ENCODE measurements at places on chromosomes 11 and 22.

DNA sequence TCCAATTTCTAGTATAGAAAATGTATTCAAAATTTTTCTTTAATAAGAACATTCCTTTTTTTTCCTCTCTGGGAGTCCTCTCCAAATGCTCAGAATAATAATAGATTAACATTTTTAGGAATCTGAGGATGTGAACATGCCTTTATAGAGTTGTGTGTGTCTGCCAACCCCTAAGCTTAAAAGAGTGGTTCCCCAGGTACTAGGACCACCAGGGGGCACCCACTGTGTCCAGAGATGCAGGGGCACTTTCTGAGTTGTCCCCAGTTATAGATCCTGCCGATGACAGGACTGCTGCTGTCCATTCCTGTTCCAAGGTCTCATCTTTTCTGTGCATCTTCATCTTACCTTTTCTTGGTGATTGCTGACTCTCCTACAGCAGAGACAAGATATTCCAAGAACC is 27.0 kb upstream of the MICAL2 start:
- no peak for DNase-seq

- DNase-seq = no peak
These were observed 52.8 kb downstream of the WT1 start for GRCh38 chr11:32382339-32383049.

GRCh38 chr11:2277008-2277346 is 6.6 kb upstream of the ASCL2 start:
- DNase-seq = no peak

DNA sequence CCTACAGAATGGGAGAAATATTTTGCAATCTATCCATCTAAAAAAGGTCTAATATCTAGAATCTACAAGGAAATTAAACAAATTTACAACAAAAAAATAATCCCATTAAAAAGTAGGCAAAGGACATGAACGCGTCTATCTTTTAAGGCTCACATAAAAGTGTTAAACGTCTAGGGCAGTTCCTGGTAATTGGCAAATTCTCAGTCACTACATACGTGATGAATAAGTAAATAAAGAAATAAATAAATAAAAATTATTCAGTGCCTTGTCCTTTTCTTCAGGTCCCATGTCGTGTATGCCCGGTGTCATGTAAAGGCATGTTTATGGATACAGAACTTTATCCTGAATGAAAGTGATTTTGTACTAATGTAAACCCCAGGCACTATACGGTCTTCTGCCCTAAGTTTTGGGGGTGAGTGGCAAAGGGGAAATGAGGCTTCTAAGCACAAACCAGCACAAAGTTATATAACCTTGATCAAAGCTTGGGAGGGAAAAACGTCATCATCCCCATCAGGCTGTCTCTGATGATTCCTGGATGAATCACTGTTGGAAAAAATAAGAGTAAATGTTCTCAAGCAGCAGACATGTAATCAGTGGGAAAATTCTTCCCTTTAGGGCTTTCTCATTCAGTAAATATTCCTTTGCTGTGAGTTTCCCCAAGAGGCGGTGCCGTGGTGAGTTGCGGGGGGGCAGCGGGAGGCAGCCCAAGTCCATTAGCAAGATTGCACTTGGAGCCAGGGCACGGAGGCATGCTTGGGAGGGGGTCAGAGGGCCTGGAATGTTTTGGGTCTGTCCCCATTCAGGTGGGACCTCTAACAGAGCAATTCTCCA is 30.4 kb upstream of the MICAL2 start:
- DNase-seq = no peak

DNA sequence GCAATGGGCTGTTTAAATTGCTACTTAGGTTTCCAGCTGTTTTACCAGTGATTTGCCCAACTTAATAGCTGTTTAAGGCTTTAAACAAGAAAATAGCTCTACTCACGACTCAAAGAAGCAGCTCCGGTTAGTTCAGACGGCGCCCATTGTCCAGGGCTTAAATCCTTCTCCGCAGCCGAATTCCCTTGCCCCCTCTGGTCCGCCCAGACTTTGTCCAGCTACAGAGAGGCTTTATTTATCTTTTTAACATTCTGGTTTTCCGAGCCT is 20.9 kb upstream of the SCUBE1 start:
- DNase-seq = no peak

GRCh38 chr11:20032127-20032526 is 128.1 kb downstream of the DBX1 start:
- DNase-seq = no peak

GRCh38 chr22:31344578-31345330 is 1.4 kb downstream of the PATZ1 start:
- DNase-seq = no peak

DNA sequence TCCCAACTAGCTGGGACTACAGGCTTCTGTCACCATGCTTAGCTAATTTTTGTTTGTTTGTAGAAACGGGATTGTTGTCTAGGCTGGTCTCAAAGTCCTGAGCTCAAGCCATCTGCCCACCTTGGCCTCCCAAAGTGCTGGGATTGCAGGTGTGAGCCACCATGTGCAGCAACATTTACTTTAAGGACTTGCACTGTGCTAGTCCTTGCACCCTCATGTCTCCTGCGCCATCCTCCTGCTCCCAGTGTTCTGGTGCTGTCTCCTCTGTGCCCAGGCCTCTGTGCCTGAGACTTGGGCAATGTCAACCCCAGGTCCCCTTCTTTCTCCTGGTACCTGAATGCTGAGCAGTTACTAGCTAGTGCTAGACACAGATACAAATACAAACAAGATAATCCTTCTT is 26.7 kb downstream of the WEE1 start:
- no peak for DNase-seq

- peak; percentile 59 for DNase-seq
These were observed 18.3 kb downstream of the PRSS23 start for GRCh38 chr11:86818462-86819192.

- no peak for DNase-seq
These were observed 12.8 kb downstream of the SCYL1 start for GRCh38 chr11:65537620-65538231.

DNA sequence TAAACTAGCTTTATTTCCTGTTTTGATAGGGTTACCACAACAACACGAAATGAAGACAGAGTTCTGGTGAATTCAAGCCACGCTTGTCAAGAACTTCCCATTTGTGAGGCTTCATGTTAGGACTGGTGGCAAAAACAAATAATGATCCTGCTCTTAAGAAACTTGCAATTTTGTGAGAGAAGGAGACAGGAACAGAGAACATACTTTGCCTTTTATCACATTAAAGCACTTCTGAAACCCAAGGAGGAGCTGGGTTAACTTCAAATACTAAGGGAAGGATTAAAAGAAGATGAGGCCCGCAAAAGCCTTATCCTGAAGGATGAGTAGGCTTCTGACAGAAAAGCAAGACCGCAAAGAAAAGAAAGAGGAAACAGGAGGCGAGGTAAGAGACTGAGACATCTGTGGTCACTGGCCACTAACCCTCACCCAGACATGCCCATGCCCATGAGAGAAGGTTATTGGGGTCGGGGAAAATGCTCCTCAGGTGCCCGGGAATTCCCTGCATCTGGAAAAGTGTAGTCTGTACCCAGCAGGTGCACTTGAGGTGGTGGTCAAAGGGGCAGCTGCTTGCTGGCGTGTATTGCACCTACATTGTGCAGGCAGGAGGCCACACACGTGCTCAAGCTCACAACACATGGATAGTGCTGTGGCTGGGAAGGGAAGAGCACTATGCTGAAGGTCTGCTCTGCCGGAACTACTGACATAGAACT is 50.5 kb downstream of the MAPK1 start:
- DNase-seq = no peak

DNA sequence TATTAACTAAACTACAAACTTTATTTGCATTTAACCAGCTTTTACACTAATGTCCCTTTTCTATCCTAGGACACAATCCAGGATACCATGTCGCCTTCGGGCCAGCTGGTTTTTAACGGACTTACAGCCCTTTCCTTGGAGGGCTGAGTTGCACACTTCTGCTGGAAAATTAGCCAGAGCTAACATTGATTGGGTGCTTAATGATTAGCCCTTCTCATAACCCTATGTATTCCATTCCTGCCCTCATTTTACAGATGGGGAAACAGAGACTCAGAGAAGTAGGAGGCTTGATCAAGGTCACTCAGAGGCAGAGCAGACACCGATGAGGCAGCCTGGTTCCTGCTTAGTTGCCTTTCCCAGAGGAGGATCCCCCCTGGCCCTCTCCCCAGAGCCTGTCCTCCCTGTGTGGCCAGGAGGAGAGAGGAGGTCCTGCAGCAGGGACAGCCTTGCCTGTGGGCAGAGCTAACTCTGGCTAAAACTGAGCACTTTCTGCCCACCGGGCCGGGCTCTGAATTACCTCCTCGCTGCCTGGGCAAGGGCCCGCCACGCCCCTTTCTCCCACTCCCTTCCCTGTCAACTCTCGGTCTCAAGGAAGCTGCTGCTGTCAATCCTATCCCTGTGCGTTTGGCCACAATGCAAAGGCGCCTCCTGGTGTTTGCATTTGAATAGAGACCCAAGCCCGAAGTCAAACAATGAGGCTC is 59.6 kb upstream of the PAX6 start:
- DNase-seq = no peak

DNA sequence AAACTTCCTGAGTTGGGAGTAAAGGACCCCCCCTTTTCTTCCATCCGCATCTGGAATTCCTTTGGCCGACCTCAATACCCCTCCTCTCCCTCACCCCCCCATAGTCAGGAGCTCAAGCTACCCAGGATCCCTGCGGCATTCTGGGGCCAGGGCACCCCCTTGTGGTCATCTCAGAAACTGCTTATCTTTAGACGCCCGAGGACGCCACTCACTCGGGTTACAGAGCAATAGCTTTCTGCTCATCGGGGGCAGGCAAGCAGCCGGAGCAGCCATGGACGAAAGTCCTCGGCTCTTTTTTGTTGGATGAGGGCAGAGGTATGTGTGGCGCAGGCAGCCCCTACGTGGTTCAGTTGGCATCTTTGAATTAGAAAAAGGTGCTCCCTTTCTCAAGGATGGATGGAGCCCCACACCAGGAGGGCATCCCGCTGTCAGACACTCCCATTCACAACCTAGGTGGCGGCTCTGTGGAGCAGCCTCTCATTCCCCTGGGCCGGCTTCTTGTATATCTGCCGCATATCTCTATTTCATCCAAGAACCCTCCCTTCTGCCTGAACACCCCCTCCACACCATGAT is 2.3 kb downstream of the C1QTNF5 start:
- DNase-seq = no peak

DNA sequence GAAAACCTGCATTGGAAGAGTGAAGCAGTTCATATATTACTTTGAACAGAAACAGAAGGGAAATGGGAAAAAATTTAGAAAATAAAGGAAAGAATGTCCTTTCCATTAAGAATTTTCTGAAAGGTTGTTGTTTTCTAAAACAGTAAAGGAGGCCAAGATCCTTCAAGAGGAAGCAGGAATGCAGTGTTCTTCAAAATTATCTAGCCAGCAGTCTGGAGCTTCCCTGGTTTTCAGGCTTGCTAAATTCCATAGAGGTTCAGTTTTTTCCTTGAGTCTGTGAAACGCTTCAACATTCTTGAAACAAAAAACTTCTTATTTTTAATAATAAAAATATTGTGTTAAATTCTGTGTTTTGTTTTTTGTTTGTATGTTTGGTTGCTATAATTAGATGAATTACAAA is 189.0 kb upstream of the ANO3 start:
- no peak for DNase-seq

DNA sequence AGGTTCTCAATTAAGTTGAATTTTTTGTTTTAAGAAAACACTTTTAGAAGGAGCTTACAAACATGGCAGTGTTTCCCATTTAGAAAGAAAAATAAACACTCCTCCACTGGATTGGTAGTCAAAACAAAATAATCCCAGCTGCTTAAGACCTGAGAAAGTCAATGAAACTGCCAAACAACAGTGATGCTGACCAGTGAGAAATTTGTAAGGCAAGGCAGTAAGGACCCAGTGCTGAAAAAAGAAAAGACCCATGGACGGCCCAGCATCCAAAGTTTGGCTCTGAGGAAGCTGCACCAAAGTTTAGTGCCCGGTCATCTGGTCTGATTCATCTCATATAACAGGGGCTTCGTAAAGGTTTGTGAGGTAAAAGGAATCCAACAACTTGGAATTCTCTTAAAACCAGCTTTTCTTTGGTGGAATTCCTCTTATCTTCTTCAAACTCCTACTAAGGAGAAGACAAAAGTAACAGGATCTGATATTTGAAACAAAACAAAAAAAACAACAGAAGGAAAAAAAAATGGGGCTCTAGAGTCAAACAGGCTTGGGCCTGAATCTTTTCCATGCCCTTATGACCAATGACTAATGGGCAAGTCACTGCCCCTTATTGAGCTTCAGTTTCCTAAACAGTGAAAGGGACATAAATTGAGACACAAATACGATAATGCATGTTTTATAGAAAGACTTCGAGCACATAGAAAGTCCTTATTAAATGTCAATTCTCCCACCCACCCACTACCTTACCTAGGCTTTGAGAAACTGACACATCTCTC is 383.0 kb upstream of the NARS2 start:
- no peak for DNase-seq

DNA sequence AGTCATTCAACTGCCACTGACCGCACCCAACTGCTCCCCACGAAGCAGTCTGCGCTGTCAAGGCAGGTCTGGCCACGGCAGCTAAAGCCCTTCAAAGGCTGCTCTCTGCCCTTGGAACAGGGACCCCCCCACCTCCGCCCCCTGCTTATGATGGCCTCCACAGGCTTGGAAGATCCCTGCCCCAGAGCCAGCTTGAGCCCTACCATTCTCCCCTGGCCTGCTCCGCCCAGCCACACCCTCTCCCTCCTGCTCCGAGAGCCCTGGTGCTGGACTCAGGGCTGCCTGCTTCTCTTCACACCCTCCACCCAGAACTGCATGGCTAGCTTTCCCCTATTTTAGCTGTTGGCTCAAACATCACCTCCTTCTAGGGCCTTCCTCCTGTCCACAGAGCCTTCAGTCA is 19.0 kb downstream of the ZMAT5 start:
- no peak for DNase-seq

GRCh38 chr11:79697905-79698304 is 257.1 kb upstream of the TENM4 start:
- no peak for DNase-seq

GRCh38 chr11:62680825-62681240 is 2.0 kb upstream of the UBXN1 start:
- DNase-seq = no peak

DNA sequence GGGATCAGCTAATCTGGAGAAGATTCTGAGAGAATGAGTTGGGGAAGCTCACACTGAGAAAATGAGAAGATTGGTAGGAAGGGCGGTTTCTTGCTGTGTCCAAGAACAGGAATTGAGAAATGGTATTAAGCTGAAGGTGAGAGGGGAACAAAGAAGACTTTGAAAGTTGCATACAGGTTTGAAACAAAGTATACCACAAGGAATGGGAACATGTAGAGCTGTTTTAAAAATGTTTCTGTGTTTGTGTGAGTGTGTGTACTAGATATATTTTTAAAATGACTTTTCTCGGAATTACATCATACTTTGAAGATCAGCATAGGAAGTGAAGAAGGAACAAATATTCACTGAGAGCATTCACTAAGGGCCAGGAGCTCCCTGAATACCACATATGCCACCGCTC is 24.4 kb upstream of the IZUMO1R start:
- DNase-seq = no peak

- no peak for DNase-seq
These were observed 9.2 kb downstream of the RELA start for GRCh38 chr11:65653229-65654225.

GRCh38 chr11:1167751-1168231 is 10.0 kb downstream of the MUC5AC start:
- no peak for DNase-seq

GRCh38 chr11:109304159-109304558 is 117.8 kb upstream of the C11orf87 start:
- no peak for DNase-seq

- no peak for DNase-seq
These were observed 38.9 kb upstream of the CCDC89 start for GRCh38 chr11:85724748-85725465.

GRCh38 chr22:28188178-28188879 is 269.3 kb upstream of the PITPNB start:
- no peak for DNase-seq

GRCh38 chr11:119175493-119176077 is 7.1 kb downstream of the NLRX1 start:
- no peak for DNase-seq
